ENCODE measurements at places on chromosomes 2 and 18.

- DNase-seq, result no peak
Observed at GRCh38 chr2:197298609-197299008, 12.0 kb downstream of the ANKRD44 start.

- no peak for DNase-seq
Observed at GRCh38 chr2:222477962-222478608, 53.7 kb downstream of the SGPP2 start.

DNA sequence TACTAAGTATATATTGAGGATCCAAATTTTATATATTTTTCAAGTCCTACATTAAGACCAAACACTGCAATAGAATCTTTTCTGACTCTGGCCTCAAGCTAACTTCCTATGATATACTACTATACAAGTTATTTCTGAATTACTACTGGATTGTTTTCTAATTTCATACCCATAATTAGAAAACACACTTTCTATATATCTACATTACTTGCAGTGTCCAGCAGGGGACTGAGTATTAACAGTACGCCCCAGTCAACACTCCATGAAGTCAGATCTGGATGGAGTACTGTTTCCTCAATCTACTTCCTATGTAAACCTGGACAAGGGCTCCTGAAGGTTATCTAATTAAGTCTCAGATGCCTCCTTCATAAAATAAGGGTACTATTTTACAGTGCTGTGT, 26.5 kb downstream of the RMP24 start:
- DNase-seq, result no peak

DNA sequence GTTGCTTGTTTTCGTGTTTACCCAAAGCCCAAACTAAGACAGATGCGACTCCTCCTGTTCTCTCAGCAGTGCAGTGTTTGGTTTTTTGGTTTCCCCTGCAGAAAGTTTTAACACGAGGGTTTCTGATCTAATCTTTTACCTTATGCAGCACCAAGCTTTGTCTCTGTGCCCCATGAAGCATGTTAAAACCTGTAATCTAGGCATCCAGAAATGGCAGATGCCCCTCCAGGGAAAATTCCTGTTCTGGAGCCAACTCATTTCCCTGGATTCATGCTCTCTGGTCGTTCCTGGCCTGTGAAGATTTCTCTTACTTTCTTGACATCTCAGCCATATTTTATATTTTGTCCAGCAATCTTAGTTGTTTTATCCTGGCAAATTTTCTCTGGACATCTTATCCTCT, 91.5 kb downstream of the LTBP1 start:
- DNase-seq, result no peak

DNA sequence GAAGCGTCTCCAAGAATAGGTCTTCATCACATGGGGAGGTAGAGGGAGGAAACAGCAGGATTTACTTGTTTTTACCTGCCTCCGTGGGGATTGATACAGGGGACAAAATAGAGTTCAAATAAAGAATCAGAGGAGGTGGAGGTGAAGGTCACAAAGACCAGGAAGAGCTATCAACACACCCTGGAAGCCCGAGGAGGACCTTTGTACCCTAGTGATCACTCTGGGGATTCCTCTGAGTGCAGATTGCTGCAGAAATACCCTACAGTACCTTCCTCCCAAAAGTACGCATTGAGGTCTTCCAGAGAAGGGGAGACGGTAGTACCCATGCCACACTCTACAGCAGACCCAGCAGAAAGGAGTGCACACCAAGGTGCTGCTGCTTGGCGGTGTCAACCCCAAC, 44.9 kb downstream of the OSR1 start:
- no peak for DNase-seq

- no peak for DNase-seq
Observed at GRCh38 chr2:260507-261161, 3.2 kb downstream of the SH3YL1 start.

DNA sequence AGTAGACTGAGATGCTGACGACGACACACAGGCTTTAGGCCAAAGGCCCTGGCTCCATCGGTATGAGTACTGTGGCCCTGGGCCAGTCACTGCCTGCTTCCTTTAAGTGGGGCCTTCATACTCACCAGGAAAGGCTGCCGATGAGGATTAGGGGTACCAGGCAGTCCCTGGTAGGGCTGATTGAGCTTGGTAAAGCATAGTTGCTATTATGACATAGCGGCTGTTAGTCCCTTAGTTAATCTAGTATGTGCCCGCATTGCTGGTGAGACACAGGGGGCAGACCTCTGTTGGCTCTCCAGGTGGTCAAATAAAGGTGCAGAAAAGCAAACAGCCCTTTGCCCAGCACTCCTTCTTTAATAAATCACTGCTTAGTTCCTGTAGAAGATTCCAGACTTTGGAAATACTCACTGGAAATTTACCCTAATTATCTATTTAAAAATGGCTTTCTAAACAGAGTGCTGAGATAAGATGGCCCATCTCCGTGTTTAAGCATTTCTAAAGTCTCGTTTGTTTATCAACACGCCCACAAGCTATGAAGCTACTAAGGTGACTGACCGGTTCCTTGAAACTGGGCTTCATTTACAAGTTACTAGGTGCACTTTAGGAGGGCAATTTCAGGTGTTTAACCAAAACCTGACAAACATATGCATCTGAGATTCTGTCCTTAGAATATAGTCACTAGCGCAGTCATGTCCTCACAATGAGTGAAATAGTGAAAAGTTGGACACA, 8.7 kb upstream of the BIN1 start:
- no peak for DNase-seq
